ENCODE measurements at places on chromosomes 11 and 22.
A peak's percentile ranks its signal among the peaks of the same experiment; 100 is the strongest.

DNA sequence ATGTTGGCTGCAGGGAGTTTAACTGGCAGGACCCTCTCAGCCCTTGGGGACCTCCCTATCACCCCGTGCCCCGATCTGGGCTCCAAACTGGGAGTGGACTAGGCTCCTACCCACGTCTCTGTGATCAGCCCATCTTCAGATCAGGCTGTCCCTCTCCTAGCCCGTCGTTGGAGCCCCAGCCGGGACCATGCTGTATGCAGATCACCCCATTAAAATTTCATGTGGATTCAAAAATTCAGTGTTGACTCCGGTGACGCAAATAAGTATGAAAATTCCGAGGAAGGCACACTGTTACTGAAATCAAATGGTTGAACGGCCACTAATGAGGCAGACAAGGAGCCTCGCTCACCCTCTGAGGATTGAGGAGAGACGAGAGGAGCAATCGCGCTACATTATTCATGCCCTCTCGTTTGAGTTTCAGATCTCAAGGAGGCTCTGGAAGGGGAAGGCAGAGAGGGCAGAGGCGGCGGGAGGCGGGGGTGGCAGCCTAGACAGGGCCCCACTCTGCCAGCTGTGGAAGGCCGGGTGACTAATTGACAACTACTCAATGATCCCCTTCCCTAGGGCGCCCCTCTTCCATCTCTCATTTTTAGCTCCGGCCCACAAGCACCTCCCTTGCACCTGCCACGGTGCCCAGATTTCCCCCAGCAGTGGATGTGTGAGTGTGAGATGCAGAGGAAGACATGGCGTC lies 255.4 kb downstream of the MIAT start:
- no peak for DNase-seq

- no peak for DNase-seq
These were observed 1.7 kb downstream of the TIMP3 start for GRCh38 chr22:32803020-32803737.

DNA sequence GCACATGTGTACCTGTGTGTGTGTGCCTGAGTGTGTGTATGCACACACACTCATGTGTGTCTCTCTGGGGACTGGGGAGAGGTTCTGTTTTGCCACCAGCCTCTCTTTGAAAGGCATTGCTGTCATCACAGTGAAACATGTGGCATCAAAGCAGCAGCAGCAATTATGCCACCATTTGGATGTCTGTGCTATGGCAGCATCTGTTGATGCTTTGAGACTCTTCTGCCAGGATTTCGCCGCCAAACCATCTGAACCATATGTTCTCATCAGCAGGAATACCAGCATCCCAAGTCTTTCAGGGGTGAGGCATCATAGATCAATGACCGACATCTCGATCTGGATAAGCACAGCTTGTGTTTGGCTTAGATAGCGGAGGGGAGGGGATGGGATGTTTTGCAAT lies 168.6 kb downstream of the FAT3 start:
- DNase-seq, result no peak

DNA sequence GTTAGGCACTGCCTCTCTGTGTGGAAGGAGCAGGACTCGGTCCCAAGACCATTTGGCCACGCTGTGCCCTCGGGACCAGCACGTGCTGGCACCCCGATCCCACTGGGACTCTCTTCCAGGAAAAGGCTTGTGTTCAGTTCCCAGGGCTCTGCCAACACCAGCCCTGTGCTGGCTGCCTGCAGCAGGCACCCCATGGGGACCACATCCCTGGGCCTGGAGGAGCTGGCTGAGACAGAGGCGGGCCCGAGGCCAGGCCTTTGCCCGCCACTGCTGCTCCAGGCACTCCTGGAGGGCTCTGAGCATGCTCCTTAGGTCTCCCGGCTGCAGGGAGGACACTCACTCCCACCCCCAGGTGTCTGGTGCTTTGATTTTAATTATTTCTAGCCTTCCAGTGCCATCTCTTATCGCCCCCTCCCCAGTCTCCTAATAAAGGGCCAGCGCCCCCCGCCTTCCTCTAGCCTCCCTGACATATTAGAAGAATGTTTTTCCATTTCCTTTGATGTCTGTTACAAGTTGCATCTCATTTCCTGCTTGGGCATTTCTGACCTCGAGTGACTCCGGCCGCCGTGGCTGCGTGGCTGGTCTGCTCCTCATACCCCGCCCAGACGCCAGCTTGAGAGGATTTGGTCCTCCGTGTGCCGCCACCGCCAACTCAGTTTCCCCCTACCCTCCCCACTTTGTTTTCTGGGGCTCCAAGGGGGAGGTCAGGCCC lies 14.4 kb downstream of the CDKN1C start:
- DNase-seq, result no peak

GRCh38 chr11:46315033-46315738 lies 32.1 kb upstream of the DGKZ start:
- peak; percentile 68 for DNase-seq

DNA sequence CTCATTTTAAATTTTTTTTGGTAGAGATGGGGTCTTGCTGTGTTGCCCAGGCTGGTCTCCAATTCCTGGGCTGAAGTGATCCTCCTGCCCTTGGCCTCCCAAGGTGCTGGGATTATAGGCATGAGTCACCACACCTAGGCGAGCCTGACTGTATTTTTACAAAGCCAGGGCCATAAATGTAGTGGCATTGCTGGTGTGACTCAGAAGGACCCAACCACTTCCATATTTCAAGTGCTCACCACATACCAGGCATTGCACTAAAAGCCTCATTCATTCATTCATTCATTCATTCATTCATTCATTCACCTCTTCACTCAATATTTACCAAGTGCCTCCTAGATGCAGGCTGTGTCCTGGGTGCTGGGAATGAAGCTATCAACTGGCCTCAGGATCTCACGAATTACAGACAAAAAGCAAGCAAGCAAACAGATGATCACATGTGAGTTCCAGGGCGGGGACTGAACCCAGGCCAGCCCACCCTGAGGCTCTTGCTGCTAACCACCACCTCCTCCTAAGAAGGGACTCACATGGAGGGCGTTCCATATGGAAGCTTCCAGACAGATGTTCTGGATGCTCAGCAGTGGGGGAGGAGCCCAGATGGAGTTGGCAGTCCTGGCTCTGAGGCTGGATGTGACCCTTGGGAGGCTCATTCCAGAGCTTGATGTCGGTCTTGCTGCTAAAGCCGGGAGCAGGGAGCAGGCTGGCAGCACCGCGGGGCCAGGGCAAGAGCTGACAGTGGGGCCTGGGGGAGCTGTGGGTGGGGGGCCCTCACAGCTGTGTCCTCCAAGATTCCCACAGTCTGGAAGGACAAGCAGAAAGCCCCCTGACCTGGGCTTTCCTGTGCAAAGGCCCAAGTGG lies 158.8 kb downstream of the CTTN start:
- no peak for DNase-seq

DNA sequence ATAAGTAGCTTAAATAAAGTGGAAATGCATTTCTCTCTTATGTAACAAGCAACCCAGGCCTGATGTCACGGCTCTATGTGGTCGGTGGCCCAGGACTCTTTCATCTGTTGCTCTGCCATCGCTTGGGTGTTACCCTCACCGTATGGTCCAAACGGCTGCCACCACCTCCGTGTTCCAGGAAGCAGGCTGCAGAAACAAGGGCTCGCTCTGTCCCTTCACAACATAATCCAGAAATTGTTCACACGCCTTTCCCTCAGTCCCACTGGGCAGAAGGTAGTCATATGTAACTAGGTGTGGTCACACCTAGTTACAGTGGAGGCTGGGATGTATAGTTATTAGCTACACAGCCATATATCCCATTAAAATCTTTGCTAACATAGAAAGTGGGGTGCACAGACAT lies 421.0 kb downstream of the SOX6 start:
- DNase-seq, result no peak

All from stromal cell of bone marrow (primary cell).